Renal cortical epithelial cell (primary cell): ENCODE measurements at places on chromosomes 1 and 21. TPM values are rescaled to one million over a fixed set of nuclear protein-coding genes. Genes with fewer than 3 reads are reported as not detected.

DNA sequence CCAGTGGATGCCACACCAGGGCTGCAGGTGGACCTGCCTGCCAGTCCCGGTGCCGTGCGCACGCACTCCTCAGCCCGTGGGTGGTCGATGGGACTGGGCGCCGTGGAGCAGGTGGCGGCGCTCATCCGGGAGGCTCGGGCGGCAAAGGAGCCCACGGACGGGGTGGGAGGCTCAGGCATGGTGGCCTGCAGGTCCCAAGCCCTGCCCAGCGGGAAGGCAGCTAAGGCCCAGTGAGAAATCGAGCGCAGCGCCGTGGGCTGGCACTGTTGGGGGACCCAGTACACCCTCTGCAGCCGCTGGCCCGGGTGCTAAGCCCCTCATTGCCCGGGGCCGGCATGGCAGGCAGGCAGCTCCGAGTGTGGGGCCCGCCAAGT is 1171.8 kb upstream of the B3GALT2 start:
- no peak for DNase-seq

GRCh38 chr1:111334169-111334568 is 43.5 kb downstream of the CHIA start:
- DNase-seq: peak; percentile 29

The FOXJ3 gene
- total RNA-seq: 9.9 and 36.7 TPM in 2 replicates

DNA sequence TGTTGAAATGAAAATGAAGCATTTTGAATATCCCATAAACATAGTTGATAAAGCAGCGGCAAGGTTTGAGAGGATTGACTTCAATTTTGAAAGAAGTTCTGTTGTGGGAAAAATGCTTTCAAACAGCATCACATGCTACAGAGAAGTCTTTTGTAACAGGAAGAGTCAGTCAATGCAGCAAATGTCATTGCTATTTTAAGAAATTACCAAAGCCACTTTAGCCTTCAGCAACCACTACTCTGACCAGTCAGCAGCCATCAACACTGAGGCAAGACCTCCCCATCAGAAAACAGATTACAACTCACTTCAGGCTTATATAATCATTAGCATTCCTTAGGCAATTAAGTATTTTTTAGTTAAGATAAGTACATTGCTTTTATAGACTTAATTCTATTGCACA is 33.8 kb upstream of the FCRL3 start:
- DNase-seq: no peak

The CYP2J2 gene
- total RNA-seq: 3.1 and 4.3 TPM in 2 replicates

- no peak for DNase-seq
These were observed 28.4 kb downstream of the POFUT2 start for GRCh38 chr21:45259206-45259840.

DNA sequence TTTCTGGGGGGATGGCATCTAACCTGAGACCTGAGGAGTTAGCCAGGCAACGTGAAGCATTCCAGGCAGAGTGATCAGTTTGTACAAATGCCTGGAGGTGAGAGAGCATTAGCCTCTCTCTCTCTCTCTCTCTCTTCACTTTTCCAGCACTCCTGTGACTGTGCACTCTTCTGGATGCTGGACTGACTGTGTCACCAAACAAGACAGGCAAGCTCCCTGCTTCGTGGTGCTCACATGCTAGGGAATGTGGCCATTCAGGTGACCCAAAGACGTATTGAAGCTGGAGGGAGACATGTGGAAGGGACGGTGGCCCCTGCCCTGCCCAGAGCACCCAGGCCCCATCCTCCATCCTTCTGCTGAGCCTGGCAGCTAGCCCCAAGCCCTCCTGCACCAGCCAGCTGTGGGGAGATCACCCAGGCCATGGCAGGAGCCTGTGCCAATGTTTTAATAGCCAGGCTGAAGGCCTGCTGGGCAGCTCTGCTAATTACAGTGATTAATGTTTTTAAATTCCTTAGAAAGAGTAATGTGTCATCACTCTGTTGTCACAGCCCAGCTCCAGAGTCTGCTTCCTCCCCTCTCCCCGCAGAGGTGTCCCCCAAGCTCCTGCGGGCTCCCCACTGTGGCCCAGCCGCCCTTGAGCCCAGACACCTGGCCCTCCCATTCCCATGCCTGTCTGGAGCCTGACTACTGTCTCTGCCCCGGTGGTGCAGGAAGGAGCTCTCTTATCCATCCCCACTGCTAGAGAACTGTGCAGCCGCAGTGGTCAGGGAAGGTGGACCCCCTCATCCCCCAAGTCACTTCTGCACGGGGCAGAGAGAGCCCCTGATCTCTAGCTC is 48.9 kb downstream of the UBIAD1 start:
- DNase-seq: no peak

- no peak for DNase-seq
These were observed 12.4 kb downstream of the PEA15 start for GRCh38 chr1:160217481-160218051.

- DNase-seq: peak; percentile 64
These were observed 1.1 kb upstream of the ADAMTS1 start for GRCh38 chr21:26846036-26846931.

- peak; percentile 21 for DNase-seq
These were observed 41.5 kb downstream of the DTL start for GRCh38 chr1:212077028-212077427.

The CR1L gene
- not detected in 2 replicates for total RNA-seq

The FCRL4 gene
- total RNA-seq: not detected in 2 replicates

The PRRX1 gene
- total RNA-seq: not detected in 2 replicates

DNA sequence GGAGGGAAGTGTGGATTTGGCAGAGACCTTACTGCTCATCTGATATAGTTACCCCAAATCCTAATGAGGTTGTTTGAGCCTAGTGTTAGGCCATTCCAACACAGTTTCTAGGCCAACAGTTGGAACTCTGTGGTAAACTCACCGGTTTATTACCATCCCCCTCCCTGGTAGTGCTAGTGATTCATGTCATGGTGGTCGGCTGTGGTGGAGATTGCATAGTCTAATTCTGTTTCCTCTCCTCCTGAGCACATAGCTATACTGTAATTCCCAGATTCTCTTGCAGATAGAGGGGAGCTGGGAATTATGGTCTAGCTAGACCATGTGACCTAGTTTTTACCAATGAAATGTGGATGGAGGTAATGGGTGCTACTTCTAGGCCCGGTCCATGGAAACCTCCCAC is 123.7 kb upstream of the KIF26B start:
- DNase-seq: peak; percentile 55

DNA sequence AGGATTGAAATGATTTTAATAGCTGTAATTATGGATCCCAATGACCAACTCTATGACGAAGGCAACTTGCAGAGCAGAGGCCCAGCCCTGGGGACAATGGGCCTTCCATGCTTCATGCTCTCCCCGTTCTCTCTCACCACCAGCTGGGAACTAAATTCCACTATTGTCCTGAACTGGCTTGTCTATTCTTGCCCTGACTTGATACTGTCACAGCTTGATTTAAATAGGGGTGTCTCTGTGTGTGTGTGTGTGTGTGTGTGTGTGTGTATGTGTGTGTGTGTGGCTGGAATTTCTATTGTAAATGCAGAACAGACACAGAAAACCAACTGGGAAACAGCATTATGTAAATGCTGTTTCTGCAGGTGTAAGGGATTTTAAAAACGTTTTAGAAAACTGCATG is 57.0 kb downstream of the SLC22A15 start:
- DNase-seq: no peak

GRCh38 chr1:153261281-153262069 is 2.0 kb downstream of the LORICRIN start:
- DNase-seq: no peak
